Activated T-helper 1 cell treated with Interleukin-2 at 50 U/mL for 16 hours (primary cell): ENCODE measurements at places on chromosomes 12 and 14.

DNA sequence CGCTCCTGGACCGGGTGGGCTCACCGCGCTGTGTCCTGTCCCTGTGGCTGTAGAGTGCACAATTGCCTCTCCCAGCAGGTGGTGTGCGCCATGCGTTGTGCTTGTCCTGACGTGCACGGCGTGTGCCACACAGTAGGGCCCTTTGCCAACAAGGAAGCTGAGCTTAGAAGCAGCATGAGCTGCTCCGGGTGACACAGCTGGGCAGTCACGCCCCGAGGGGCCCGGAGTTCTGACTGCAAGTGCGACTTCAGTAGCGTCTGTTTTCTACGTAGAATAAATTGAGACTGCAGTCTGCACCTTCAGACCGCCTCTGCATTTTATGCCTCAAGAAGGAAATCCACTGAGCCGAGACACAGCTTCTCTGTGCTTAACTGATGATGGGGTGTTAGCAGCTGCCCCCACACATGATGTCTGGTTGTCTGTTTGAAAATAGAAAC lies 81.6 kb downstream of the ADGRD1 start:
- no peak for DNase-seq

- DNase-seq = no peak
These were observed 29.0 kb downstream of the PDE6H start for GRCh38 chr12:15001733-15002382.

GRCh38 chr12:7705846-7706245 lies 5.4 kb upstream of the DPPA3 start:
- DNase-seq = no peak

DNA sequence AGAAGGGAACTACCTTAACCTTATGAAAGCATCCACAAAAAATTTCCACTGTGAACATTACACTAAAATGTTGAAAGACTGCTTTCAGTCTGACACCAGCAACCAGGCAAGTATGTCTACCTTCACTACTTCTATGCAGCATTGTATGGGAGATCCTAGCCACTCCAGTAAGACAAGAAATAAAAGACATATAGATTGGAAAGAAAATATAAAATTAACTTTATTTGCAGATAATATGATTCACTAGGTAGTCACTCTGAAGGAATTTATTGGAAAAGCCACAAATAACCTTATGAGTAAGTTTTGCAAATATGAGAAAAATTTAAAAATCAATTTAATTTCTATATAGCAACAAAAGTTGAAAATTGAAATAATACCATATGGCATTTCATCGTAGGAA lies 172.0 kb downstream of the RERGL start:
- DNase-seq = no peak

GRCh38 chr12:88518863-88519403 lies 61.3 kb downstream of the KITLG start:
- no peak for DNase-seq
